ENCODE measurements at places on chromosomes 5 and 9. TPM values are rescaled to one million over a fixed set of nuclear protein-coding genes. Genes with fewer than 3 reads are reported as not detected.
A peak's percentile ranks its signal among the peaks of the same experiment; 100 is the strongest.

Gene TBC1D13
- total RNA-seq = 11.7 TPM

Gene ZNG1C
- total RNA-seq = 16.7 TPM

Gene PRDM9
- total RNA-seq = not detected

Gene REEP2
- total RNA-seq = 0.28 TPM

Gene EHMT1
- 37.5 TPM for total RNA-seq

Gene NR4A3
- 0.09 TPM for total RNA-seq

Gene SLC34A3
- not detected for total RNA-seq

Gene MAP1B
- 0.93 TPM for total RNA-seq

Gene PCDHB3
- total RNA-seq = 0.09 TPM

Gene EPB41L4B
- total RNA-seq = 42.6 TPM

DNA sequence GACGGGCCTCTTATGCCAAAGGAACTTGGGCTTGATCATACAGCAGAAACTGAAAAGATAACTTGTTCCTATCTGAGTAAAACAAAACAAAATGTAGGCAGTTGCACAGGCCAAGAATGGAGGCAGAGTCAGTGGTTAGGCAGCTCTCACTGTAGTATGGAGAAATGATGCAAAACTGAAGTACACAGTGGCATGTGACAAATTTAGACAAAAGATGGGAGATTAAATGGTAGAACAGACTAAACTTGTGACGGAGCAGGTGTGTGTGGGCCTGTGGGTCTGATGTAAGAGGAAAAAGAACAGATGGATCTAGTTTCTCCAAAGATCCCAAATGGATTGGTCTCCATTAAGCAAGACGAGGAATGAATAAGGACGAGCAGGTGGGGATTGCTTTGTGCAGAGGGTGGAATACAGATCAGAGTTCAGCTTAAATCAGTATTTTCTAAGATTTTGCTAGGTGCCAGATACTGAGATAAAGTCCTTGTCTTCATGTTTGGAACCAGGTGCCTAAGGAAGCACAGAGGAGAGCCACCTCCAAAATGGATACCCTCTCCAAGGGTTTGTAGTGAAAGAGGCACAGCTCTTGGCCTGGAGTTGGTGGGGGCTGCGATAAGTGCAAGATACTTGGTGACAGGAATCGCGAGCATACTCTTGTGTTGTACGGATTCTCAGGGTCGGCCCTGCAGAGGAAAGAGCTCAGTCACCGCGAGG is 722 bp upstream of the DCP2 start:
- no peaks in the 10 kb centered on the region for H3K27me3 ChIP-seq
- peaks cover 5% of the 10 kb centered on the region for H3K4me1 ChIP-seq
- H3K36me3 ChIP-seq = no peaks in the 10 kb centered on the region
- no peak for DNase-seq

GRCh38 chr5:133241179-133242092 is 189.6 kb downstream of the HSPA4 start:
- no peak overlapping the region for H3K27ac ChIP-seq
- H3K4me1 ChIP-seq = no peaks in the 10 kb centered on the region
- no peaks in the 10 kb centered on the region for H3K36me3 ChIP-seq
- no peak overlapping the region for H3K4me3 ChIP-seq
- no peaks in the 10 kb centered on the region for H3K27me3 ChIP-seq

- no peaks in the 10 kb centered on the region for H3K27me3 ChIP-seq
- H3K4me1 ChIP-seq = no peaks in the 10 kb centered on the region
- H3K27ac ChIP-seq = no peak overlapping the region
- DNase-seq = no peak
These were observed 549.1 kb downstream of the MTRR start for GRCh38 chr5:8418049-8418426.

DNA sequence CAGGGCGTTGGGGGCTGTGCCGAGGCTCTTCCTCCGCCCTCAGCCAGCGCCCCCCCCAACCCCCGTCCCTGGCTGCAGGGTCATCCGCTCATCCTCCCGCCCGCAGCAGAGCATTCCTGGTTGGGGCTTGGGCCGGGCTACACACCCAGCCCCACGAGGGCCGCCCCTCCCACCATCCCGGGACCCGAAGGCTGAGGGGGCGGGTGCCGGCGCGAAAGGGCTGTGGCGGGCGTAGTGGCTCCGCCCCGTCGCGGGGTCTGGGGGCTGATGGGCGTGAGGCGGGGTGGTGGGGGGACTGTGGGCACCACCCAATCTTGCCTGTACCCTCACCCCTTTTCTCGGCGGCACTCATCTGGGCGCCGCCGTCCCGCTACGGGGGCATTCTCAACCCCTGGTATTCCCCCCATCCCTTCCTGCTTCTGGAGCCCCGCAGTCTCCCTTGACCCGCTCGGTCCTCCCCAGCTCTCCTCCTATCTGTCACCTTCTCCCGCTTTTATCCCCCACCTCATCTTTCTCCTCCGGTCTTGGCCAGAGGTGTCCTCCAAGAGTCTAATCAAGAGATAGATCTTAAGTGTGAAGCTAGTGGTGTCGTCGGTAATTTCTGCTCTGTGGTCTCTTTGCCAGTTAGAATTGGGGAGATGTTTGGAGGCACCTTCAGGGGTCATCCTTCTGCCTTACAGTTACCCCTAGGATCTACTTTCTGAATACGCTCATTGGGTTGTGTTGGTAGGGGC is 1.6 kb downstream of the FER start:
- H3K4me1 ChIP-seq = peaks cover 2% of the 10 kb centered on the region
- H3K4me3 ChIP-seq = peak overlapping the region; percentile 98
- no peak for DNase-seq

GRCh38 chr5:172455511-172456061 is 1.3 kb upstream of the SH3PXD2B start:
- no peak overlapping the region for H3K27ac ChIP-seq
- no peaks in the 10 kb centered on the region for H3K27me3 ChIP-seq
- DNase-seq = no peak
- no peak overlapping the region for H3K4me3 ChIP-seq

DNA sequence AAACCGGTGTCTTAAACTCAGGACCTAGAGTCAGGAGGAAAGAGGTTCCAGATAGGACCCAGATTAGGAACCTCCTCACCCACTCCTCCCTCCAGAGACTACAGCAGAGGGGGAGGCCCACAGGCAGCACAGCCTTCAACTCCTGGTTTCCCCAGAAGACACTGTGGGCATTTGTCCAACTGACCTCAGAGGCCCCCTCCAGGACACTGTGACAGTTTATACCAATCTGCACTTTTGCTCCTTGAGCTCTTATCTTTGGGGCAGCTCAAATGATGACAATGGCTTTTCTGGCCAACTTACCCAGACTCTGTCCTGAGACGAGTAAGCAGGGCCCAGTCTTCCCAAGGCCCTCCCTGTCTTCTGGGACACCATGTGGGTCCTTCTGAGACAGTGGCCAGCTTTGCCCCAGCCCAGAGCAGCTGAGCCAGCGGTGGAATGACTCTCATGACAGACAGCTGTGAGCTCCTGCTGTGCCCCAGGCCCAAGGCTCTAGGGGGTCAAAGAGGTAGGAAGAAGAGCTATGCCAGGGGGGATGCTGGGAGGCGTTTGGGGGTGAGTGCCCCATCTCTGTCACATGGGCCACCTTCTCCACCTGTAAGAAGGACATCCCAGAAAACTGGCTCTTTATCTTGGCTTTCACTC is 14.3 kb downstream of the OR2V2 start:
- no peaks in the 10 kb centered on the region for H3K27me3 ChIP-seq
- H3K4me1 ChIP-seq = no peaks in the 10 kb centered on the region
- no peaks in the 10 kb centered on the region for H3K36me3 ChIP-seq
- H3K4me3 ChIP-seq = no peak overlapping the region

GRCh38 chr9:2180154-2180553 is 165.0 kb downstream of the SMARCA2 start:
- no peaks in the 10 kb centered on the region for H3K4me1 ChIP-seq
- no peak overlapping the region for H3K4me3 ChIP-seq
- H3K27ac ChIP-seq = no peak overlapping the region
- no peak for DNase-seq

GRCh38 chr5:80707645-80708044 is 52.9 kb upstream of the DHFR start:
- no peak for DNase-seq
- H3K27ac ChIP-seq = no peak overlapping the region
- no peak overlapping the region for H3K4me3 ChIP-seq
- peaks cover 1% of the 10 kb centered on the region for H3K36me3 ChIP-seq
- H3K27me3 ChIP-seq = no peaks in the 10 kb centered on the region

DNA sequence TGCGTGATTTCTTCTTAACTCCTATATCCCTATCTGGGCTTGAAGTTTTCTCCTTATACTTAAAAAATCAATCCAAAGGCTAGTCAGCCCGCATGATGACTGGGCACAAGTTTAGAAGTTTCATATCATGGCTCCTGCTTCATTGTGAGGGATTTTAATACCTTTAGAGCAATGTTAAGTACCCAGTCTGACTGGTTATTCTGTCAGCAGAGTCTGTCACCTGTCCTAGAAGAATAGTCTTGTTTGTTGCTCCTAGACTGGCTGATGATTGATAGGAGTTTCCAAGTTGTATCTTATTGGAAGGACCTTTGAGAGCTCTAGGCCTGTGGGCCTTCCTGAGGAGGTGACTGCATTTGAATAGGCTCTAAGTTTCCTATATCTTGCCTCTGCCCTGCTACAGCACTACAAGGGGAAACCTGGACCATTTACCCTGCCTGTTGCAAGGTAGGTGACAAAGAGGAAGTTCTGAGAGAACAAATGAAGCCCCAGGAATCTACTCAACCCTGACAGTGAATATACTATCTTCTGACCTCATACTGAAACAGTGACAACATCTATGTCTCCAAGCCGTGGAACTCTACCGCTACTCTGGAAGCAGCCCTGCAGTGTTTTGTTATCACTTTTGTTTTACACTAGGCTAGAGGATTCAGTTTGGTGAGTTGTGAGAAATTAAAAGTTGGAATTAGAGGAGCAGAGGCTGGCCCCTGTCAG is 66.5 kb downstream of the F2RL2 start:
- no peak overlapping the region for H3K27ac ChIP-seq
- no peaks in the 10 kb centered on the region for H3K27me3 ChIP-seq
- H3K4me1 ChIP-seq = peaks cover 10% of the 10 kb centered on the region
- no peak overlapping the region for H3K4me3 ChIP-seq

DNA sequence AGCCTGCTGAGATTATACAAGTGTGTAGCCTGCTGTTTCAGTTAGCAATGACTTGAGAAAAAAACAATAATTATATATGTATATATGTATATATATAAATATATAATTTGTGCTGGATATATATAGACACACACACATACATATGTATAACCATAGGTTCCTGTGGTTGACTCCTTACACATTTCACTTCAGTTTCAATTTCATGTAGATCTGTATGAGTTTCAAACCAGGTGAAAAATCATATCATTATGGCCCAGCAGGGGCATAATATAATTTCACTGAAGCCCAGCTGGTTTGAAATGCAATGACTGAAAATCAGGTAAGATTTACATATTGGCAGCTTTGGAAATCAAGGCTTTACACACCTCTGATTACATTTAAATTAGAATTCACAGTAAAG is 690.4 kb upstream of the CDH18 start:
- H3K27me3 ChIP-seq = no peaks in the 10 kb centered on the region
- H3K4me1 ChIP-seq = no peaks in the 10 kb centered on the region
- no peak overlapping the region for H3K4me3 ChIP-seq
- H3K27ac ChIP-seq = no peak overlapping the region
- H3K36me3 ChIP-seq = no peaks in the 10 kb centered on the region

- no peak overlapping the region for H3K4me3 ChIP-seq
- H3K4me1 ChIP-seq = no peaks in the 10 kb centered on the region
- H3K27ac ChIP-seq = no peak overlapping the region
- H3K36me3 ChIP-seq = no peaks in the 10 kb centered on the region
These were observed 375.7 kb upstream of the PRR16 start for GRCh38 chr5:120088412-120088811.

DNA sequence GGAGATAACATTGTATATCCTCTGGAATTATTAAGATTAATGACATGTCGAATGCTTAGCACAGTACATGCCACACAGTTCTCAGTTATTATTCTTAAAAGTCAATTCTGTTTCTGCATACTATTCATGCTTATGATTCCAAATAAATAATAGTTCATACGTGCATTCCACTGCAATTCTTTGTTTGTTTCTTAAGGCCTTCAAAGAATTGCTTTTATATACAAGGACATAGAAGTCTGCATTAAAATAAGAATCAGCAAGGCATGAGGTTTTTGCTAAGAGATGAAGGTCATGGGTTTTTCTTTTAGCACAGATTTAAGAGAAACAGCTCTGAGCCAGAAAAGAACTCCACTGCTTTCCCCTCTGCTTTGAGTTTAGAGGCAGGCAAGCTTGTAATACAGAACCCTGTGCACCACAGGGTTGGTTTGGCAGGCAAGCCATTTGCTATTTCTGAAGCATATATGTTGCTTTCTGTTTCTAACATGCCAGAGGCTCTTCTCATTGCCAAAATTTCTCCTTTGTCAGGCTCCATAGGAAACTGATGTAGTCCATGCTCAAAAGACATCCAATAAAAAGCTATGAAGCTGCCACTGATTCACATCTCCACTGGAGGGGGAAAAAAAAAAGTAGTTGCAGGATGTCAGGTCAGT is 420.6 kb upstream of the TYRP1 start:
- H3K36me3 ChIP-seq = no peaks in the 10 kb centered on the region
- no peak overlapping the region for H3K27ac ChIP-seq
- DNase-seq = no peak
- no peaks in the 10 kb centered on the region for H3K27me3 ChIP-seq

- no peak overlapping the region for H3K27ac ChIP-seq
- no peaks in the 10 kb centered on the region for H3K27me3 ChIP-seq
- H3K4me3 ChIP-seq = no peak overlapping the region
- DNase-seq = no peak
These were observed 1048.7 kb upstream of the NUDT12 start for GRCh38 chr5:104611135-104611767.

GRCh38 chr5:124747791-124748686 is 1.6 kb upstream of the ZNF608 start:
- peaks cover 47% of the 10 kb centered on the region for H3K4me1 ChIP-seq
- H3K27me3 ChIP-seq = no peaks in the 10 kb centered on the region
- peak overlapping the region; percentile 94 for H3K27ac ChIP-seq
- no peak for DNase-seq

DNA sequence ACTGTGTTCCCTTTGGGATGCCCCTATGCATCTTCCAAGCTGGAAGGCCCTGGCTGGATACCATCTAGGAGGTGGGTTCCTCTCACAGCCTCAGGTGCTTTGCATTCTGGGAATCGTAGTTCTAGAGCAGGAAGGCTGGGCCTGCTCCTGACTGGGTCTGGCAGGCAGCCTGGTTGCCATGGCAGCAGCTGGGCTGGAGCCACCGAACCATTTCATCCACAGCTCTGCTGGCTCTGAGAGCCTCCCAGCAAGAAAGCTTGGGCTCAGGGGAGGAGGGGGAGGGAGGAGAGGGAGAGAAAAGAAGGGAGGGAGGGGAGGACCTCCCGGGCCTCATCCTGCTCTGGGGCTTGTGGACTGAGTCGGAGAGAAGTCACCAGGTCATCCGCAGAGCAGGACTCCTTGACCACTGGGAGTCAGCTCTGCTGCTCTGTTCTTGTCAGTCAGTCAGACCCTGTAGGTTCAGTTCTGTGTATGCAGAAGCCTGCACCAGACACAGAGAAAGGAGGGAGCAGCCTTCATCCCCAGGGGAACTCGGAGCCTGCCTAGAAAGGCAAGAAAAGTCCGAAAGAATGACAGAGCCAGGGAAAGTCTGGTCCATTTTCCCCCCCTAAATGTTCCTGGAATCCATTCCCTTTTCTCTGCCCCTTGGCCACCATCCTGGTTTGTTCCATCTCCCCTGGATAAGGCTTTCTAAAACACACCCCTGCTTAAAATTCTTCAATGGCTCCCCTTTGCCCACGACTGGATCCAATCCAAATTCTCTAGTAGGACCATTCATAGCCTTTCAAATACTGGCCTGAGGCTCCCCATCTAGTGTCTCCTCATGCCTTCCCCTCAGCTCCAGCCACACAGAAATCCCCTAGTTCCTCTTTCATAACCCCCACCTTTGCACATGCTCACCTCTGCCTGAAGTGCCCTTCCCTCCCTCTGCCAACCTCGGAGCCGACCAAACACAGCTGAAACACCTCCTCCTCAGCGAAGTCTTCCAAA is 65.4 kb upstream of the ARAP3 start:
- no peaks in the 10 kb centered on the region for H3K4me1 ChIP-seq
- no peak overlapping the region for H3K4me3 ChIP-seq
- peak; percentile 40 for DNase-seq
- H3K27ac ChIP-seq = no peak overlapping the region
- H3K27me3 ChIP-seq = no peaks in the 10 kb centered on the region
